Ovary (tissue), 10 donors: ENCODE measurements at places on chromosomes 6 and 20. TPM values are rescaled to one million over a fixed set of nuclear protein-coding genes. Genes with fewer than 3 reads are reported as not detected.

GRCh38 chr6:16800341-16800740, 39.1 kb upstream of the ATXN1 start:
- H3K36me3 ChIP-seq, result no peaks in the 10 kb centered on the region
- no peaks in the 10 kb centered on the region for H3K4me1 ChIP-seq
- no peak overlapping the region for H3K27ac ChIP-seq
- no peak for DNase-seq

IMPG1 gene
- not detected for total RNA-seq

DNA sequence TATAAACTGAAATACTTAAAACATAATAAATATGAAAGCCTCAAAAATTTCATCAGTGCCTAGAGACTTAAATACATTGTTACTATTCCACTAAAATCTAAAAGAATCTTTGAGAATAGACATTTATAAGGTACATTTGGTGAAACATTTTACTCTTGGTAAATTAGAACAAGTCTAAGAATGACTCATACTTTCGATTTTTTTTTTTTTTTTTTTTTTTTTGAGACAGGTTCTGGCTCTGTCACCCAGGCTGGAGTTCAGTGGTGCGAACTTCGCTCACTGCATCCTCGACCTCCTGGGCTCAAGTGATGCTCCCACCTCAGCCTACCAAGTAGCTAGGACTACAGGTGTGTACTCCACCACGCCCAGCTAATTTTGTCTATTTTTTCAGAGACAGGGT, 6.4 kb downstream of the FUCA2 start:
- H3K27me3 ChIP-seq, result no peaks in the 10 kb centered on the region
- no peak overlapping the region for H3K27ac ChIP-seq
- no peaks in the 10 kb centered on the region for H3K4me1 ChIP-seq
- H3K36me3 ChIP-seq, result no peaks in the 10 kb centered on the region
- DNase-seq, result no peak

TSPO2 gene
- total RNA-seq, result not detected
